ENCODE measurements at places on chromosomes 3 and 15. TPM values are rescaled to one million over a fixed set of nuclear protein-coding genes. Genes with fewer than 3 reads are reported as not detected.

SNTN gene
- total RNA-seq, result not detected

TMEM45A gene
- total RNA-seq, result 4.8 TPM

RPL14 gene
- total RNA-seq, result 451 TPM

PLA2G4E gene
- total RNA-seq, result not detected

FBXW12 gene
- 0.07 TPM for total RNA-seq

RPL39L gene
- total RNA-seq, result 64.2 TPM

TM4SF1 gene
- total RNA-seq, result not detected

TRPM1 gene
- total RNA-seq, result 0.48 TPM

C3orf80 gene
- total RNA-seq, result not detected

MYO5C gene
- 3.3 TPM for total RNA-seq

ATP13A4 gene
- 0.81 TPM for total RNA-seq

ISLR2 gene
- total RNA-seq, result 5.7 TPM

CHDH gene
- 11.7 TPM for total RNA-seq

KLHDC8B gene
- 27.7 TPM for total RNA-seq

SMAD6 gene
- total RNA-seq, result 24.8 TPM

RFTN1 gene
- total RNA-seq, result 0.81 TPM

NEK11 gene
- total RNA-seq, result 1.5 TPM

CCR8 gene
- not detected for total RNA-seq

CCDC39 gene
- total RNA-seq, result not detected

LRRC28 gene
- total RNA-seq, result 26.8 TPM

SYNM gene
- total RNA-seq, result 2.1 TPM

HCN4 gene
- total RNA-seq, result 5.2 TPM

TLE3 gene
- 108 TPM for total RNA-seq

CACNA2D2 gene
- 5.9 TPM for total RNA-seq

SCN11A gene
- 0.11 TPM for total RNA-seq

BFSP2 gene
- not detected for total RNA-seq

PGBD4 gene
- total RNA-seq, result 0.69 TPM

TIMP4 gene
- total RNA-seq, result 40.3 TPM

EOMES gene
- 54.9 TPM for total RNA-seq

COL8A1 gene
- 1.2 TPM for total RNA-seq

CYP8B1 gene
- total RNA-seq, result not detected

REC114 gene
- not detected for total RNA-seq

LRRC2 gene
- total RNA-seq, result 3.3 TPM

HOMER2 gene
- total RNA-seq, result 7.0 TPM

CAMP gene
- not detected for total RNA-seq

CCDC54 gene
- not detected for total RNA-seq

SLC28A1 gene
- not detected for total RNA-seq
